Right hindlimb (tissue), 1 donor: ENCODE measurements at places on chromosomes 16 and 17.
A peak's percentile ranks its signal among the peaks of the same experiment; 100 is the strongest.

DNA sequence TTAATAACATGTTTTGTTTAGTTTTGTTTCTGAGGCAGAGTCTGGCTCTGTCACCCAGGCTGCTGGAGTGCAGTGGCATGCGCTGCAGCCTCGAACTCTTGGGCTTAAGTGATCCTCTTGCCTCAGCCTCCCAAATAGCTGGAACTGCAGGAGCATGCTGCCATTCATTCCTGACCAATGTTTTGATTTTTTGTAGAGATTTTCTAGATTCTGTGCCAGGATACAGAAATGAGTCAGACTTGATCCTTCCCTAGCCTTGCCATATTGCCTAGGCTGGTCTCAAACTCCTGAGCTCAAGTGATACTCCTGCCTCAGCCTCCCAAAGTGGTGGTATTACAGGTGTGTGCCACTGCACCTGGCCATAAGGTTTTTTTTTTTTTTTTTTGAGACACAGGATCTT is 17.7 kb downstream of the TAOK1 start:
- DNase-seq, result no peak

DNA sequence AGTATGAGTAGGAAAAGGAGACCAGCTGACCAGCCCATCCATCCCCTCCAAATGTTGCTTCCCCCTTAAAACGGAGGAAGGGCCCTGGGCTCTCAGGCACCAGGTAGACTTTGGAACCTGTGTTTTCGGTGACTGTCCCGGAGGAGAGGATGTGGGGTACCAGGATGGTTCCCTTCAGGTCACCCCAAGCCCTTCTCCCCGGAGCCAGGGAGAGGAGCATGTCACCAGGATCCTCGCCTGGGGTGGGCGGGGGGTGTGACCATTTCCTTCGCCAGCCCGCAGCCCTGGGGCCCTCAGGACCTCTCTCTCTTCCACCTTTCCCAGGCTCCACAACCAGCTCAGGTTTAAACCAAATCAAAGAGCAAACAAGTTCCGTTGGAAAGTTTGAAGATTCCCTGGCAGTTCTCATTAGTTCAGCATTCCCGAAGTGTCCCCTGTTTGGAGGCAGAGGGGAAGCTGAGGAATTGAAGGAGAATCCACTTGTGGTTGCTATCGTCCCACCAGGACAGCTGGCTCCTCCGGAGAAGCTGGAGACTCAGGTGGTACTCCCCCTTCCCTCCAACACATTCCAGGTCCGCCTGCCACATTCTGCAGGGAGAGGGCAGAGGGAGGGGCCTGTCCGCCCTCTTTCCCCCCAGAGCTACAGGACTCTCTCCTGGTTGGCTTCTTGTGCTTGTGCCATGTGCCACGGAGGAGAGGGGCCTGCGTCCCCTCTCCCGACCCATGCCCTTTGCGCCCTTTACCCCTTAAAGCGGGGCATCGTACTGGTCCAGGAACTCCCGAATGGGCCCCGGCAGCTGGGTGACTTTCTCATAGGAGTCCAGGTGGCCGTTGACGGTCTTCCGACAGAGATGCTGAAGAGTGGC is 2.0 kb downstream of the SOCS3 start:
- no peak for DNase-seq

GRCh38 chr16:15765880-15766279 is 90.9 kb downstream of the MYH11 start:
- DNase-seq, result peak; percentile 44

DNA sequence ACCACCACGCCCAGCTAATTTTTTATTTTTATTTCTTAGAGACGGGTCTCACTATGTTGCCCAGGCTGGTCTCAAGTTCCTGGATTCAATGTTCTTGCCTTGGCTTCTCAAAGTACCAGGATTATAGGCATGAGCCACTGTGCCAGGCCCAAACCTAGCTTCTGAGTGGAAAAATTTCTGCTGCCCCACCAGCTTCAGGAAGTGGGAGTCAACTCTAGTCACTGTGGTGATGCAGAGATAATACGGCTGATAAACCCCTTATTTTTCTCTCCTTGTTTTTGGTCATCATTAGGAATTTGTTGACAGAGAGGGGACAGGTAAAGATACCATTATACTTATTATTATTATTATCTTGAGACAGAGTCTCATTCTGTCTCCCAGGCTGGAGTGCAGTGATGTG is 27.8 kb upstream of the PHOSPHO1 start:
- no peak for DNase-seq

GRCh38 chr16:80580109-80580832 is 39.5 kb downstream of the DYNLRB2 start:
- DNase-seq, result no peak

DNA sequence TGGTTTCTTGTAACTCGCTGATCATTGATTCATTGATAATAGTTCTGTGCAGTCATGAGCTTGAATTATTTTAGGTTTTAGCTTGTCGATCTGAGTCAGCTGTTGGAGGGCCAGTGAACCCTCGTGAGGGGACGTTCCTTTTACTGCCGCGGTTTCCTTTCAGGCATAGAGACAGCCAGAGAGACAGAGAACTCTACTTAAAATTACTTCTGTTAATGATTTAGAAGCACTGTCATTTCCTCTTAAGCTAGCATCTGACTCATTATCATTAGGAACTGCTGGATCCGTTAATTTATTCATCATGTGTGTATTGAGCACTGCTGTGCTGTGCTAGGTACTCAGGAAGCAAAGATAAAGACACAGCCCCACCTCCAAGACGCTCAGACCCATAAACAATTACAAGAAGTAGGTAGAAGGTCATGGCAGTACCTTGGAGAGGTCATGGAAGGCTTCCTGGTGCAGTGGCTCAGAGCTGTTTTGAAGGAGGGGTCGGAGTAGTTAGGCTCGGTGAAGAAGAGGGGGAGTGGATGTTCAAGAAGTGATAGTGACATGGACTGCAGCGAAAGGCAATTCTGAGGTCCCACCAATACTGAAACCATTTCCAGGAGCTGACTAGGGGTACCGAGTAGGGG is 3.3 kb downstream of the PGS1 start:
- DNase-seq, result no peak

DNA sequence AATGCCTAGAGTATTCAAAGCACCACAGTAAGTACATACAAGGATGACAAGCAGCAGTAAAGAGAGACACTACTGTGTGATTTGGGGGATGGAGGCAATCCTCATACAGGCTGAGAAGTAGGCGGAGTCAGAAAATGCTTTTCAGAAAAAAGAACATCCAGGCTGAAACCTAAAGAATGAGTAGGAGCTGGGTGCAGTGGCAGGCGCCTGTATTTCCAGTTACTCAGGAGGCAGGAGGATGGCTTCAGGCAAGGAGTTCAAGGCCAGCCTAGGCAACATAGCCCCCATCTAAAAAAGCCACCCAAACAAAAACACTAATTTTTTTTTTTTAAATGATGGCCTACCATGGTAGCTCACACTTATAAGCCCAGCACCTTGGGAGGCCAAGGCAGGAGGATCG is 10.3 kb downstream of the KANSL1 start:
- no peak for DNase-seq

DNA sequence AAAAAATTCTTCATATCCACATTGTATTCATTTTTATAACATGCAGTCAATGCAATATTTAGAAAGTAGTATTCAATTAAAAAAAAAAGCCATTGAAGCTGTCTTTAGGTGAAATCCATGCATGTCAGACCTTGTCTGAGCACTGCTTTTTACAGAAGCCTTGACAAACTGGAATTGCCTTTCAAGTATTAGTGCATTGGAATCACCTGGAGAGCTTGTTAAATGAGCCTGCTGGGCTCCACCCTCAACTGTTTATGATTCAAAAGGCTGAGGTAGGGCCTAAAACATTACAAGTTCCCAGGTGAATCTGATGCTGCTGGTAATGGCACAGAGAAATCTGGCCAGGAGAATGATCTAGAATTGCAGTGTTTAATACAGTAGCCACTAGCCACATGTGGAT is 85.8 kb downstream of the HIC1 start:
- no peak for DNase-seq

- no peak for DNase-seq
Observed at GRCh38 chr16:75746359-75746758, 20.1 kb upstream of the CPHXL start.

GRCh38 chr17:10785295-10785694 is 18.6 kb downstream of the TMEM238L start:
- DNase-seq, result no peak

- DNase-seq, result no peak
Observed at GRCh38 chr16:11507991-11508390, 78.7 kb downstream of the LITAF start.

DNA sequence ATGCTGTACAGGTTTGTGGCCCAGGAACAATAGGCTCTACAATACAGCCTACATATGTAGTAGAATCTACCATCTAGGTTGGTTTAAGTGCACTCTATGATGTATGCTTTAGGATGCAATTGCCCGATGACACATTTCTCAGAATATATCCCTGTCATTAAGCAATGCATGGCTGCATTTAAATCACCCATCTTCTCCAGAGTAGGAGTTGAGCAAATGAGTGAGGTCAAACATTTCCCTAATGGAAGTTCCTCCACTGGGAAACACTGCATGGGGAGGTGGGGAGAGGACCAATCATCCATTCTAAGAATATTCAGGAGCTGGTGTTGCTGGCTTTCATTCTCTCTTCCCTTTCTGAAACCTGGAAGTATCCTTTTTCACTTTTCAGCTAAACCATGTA is 2.0 kb upstream of the PCTP start:
- no peak for DNase-seq

DNA sequence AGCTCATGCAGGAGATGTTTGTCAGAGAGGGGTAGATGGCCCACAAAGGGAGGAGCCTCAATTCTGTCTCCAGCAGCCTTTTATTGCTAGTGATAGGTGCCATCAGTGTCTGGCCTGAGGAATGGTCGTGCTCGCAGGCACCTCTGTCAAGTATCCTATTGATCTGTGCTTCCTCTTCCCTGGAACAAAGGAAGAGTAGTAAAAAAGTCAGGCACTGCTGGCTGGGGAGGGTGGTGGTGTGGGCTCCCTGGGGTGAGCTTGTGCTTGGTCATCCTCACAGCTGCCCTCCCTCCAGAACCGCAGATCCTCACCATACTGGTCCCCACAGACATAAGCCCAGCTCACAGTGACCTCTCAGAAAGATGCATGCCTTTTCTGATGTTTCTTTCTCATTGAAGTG is 15.0 kb upstream of the SALL1 start:
- no peak for DNase-seq

- peak; percentile 83 for DNase-seq
Observed at GRCh38 chr16:82633964-82634600, 7.3 kb downstream of the CDH13 start.

GRCh38 chr17:633641-634101 is 81.0 kb downstream of the VPS53 start:
- DNase-seq, result peak; percentile 47

GRCh38 chr16:8872967-8873865 is 4.4 kb upstream of the CARHSP1 start:
- DNase-seq, result no peak

DNA sequence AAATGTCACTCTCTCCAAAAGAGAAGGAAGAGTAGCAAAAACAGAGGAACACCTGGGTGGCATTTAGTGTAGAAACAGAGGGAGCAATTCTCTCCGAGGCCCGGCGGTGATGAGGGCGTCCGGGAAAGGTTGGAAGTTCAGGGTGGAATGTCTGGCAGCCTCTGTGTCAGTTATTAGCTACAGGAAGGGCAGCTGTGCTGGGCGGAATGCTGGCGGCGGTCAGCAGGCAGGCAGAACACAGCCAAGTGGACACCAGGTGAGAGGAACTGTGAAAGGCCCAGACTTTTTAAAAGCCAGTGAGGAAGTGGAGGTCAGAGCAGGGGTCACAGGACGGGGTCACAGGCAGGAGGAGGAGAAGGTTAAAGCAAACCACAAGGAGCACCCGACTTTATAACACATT is 238.1 kb downstream of the NTN1 start:
- DNase-seq, result peak; percentile 52

GRCh38 chr17:44363613-44364159 is at the start of gene FAM171A2:
Gene FAM171A2, minus strand, starts transcription at chr17:44363853. Its CDS starts 139 bp downstream, at chr17:44363714.
- peak; percentile 83 for DNase-seq

DNA sequence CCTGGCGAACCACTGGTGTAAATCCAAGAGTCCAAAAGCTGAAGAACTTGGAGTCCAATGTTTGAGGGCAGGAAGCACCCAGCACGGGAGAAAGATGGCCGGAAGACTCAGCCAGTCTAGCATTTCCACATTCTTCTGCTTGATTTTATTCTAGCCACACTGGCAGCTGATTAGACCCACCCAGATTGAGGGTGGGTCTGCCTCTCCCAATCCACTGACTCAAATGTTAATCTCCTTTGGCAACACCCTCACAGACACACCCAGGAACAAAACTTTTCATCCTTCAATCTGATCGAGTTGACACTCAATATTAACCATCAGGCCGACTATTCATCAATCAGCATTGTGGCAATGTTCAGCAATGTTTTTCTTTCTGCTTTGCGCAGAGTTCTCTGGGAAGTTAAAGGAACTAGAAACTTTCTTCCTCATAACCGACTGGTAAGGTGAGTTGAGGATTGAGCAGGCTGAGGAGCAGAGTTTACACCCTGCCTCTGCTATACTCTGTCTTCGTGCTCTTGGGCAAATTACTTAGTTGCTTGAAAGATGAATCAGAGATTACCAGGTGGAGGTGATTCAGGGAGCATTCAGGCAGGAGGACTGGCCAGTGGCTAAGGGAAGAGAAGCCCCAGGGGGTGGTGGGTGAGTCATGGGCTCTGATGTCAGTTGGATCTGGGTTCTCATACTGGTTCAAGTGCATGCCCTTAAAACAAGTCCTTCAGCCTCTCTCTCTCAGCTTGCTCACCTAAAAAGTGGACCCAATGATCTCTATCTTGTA is 28.2 kb upstream of the BRD7 start:
- no peak for DNase-seq

GRCh38 chr16:84252184-84252583 is 12.4 kb upstream of the KCNG4 start:
- no peak for DNase-seq

GRCh38 chr17:17079761-17080160 is 37.5 kb downstream of the MPRIP start:
- no peak for DNase-seq
